ENCODE measurements at places on chromosomes 7 and 10.

- DNase-seq = no peak
Observed at GRCh38 chr7:159035571-159036073, 109.0 kb downstream of the VIPR2 start.

DNA sequence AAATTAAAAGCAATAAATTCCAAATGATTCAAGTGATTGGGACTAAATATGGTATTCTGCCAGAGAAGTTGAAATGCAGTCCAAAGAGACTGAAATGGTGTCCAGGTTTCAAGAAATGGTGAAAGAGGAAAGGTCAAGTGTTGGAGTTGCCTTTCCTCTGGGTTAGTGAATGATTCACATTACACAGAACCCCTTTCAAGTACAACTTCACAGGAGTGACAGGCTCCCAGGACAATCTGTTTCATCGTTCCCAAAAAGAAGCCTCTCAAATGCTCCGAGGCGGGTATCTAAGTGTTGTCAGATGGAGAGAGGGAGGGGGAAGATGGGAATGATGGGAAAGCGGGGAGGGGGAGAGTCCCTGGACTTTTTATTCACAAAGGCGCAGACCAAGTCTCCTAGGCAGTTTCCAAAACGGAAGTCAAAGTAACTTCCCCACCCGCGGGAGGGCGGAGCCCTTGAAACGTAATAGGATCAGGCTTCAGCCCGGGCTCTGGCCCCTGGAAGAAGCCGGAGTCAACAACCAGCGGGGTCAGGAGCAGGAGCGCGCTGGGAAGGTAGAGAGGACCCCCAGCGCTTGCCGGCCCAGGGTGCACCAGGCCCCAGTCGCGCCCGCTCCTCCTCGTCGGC lies 754 bp downstream of the SLC25A13 start:
- peak; percentile 73 for DNase-seq

GRCh38 chr10:101507828-101508227 lies 80.2 kb downstream of the POLL start:
- DNase-seq = no peak

- DNase-seq = no peak
Observed at GRCh38 chr7:48042636-48043035, 7.3 kb downstream of the C7orf57 start.

DNA sequence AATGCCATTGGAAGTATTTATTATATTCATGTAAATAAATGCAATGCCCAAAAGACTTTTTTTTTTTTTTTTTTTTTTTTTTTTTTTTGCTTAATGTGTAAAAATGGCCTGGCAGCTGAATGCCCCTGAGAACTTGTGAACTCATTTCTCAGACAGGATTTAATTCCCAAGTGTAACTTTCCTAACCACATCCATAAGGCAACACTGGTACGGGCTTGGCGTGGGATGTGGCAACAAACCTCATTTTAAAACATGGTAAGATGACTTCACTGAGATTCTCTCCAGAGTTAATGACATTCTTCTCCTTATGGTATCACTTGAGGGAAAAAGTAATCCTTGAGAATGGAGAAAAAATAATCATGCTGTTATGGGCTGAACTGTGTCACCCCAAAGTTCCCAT lies 150.4 kb downstream of the DGKI start:
- no peak for DNase-seq

DNA sequence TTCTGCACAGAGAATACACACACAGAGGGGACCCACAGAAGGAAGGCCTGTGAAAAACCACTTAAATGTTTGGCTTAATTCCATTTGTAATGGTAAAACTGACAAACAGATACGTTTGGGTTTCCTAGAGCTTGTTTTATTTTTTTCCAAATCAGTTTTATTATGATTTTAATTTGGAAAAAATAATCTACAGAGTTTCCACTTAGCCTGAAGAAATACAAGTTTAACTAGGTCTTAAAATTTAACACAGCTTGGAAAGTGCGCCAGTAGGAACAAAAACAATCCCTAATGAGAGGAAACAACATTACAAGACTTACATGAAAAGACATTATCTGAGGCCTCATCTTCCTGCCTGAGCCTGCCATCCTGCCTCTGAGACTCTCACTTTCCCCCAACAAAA lies 58.5 kb upstream of the CARD11 start:
- DNase-seq = no peak

DNA sequence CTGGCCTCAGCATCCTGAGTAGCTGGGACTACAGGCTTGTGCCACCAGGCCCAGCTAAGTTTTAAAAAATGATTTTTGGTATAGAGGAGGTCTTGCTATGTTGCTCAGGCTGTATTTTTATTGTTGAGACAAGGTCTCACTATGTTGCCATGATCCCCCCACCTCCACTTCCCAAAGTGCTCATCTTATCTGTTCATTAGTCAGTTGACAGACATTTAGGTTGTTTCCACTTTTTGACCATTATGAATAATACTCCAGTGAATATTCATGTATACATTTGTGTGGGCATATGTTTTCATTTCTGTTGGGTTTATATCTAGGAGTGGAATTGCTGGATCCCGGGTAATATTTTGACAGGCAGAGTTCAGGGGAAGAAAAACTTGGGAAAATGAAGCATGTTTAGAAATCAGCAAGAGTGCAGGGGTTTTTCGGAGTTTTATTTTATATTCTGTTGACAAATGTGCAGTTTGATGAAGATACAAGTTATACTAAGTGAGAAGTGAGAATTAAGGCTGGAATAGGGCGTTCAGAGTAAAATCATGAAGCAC lies 2.7 kb upstream of the SCD start:
- DNase-seq = no peak

GRCh38 chr7:22762866-22763265 lies 35.9 kb downstream of the IL6 start:
- DNase-seq = peak; percentile 12

DNA sequence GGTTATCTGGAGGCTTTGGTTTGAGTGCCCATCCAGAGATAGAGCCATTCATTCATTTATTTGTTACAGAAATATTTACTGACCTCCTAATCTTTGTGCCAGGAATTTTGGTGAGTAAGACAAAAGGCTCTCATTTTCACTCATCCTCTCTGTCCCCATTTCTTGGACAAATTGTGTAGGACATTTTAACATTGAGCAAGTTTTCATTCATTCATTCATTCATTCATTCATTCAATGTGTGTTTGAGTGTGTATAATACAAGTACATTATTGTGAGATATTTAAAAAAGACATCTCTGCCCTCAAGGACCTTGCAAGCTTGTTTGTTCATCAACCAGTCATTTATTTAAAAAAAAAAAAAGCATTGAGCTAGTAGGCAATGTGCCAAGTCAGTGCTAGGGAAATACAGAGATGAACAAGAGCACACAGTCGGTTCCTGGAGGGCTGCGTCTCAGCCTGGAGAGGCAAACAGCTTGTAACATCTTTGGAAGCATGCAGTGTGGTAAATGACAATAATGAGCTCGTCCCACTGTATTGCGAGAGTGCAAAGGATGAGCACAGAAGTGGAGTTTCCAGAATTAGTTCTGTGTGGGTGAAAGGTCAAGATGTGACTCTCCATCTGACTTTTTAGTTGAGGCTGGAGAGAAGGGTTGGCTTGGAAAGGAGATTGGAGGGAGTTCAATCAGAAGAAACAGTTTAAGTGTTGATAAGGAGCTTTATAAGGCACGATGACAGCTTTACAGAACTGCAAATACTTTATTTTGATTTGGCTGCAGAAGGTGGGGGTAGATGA lies 50.5 kb upstream of the HBP1 start:
- peak; percentile 31 for DNase-seq

GRCh38 chr7:99123571-99124033 lies 20.3 kb downstream of the SMURF1 start:
- no peak for DNase-seq

DNA sequence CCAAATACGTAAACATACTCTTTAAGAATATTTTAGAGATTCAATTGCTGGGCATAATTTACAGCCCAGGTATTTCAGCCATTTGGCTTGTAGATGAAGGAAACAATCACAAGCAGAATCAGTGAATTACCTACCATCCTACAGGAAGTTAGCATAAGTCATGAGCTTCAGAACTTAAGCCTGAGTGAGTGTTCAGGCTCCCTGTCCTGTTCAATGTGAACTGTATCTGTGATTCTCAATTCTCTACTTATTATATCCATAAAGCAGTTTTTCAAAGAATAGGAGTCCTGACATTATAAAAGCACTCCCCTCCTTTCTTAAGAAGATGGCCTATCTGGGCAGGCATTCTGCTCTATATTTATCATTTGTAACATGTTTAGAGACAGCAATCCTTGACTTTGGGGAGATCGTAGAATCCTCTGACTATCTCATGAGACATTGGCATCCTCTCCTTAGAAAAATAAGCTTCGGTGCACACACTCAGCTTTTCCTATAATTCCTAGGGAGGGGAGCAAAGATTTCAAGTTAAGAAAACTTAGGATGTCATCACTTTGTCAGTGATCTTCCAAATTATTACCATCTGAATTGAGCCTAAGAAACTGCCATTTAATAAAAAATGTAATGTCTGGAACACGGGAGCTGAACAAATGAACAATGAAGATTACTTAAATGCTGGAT lies 645.2 kb upstream of the IGFBP3 start:
- DNase-seq = peak; percentile 64

- no peak for DNase-seq
Observed at GRCh38 chr7:94412762-94413322, 18.1 kb downstream of the COL1A2 start.

GRCh38 chr7:142788303-142789289 lies 17.8 kb downstream of the PRSS2 start:
- no peak for DNase-seq

DNA sequence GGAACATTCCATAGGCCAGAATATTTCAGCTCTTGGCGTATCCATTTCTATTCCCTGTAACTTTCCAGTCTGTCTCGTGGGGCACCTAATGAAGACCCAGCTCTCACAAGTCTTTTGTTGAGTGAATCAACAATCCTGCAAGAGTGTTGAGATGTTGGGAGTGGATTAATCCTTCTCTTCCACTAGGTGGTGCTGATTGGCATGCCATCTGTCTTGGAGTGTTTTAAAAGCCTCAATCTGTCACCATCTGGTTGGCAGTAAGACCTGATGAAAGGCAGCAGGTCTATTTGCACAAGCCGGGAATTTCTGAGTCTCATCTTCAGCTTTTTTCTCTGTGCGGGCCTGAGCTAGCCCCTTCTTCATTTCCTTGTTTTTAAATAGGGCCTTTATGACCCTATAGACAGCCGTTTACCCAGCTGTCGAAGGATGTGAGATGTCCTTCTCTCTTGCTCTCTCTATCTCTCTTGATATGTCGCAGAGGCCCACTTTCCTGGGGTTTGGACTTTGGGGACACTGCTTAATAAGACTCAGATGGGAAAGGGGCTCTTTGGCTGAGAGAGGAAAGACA lies 180.5 kb downstream of the ZNF365 start:
- peak; percentile 88 for DNase-seq

DNA sequence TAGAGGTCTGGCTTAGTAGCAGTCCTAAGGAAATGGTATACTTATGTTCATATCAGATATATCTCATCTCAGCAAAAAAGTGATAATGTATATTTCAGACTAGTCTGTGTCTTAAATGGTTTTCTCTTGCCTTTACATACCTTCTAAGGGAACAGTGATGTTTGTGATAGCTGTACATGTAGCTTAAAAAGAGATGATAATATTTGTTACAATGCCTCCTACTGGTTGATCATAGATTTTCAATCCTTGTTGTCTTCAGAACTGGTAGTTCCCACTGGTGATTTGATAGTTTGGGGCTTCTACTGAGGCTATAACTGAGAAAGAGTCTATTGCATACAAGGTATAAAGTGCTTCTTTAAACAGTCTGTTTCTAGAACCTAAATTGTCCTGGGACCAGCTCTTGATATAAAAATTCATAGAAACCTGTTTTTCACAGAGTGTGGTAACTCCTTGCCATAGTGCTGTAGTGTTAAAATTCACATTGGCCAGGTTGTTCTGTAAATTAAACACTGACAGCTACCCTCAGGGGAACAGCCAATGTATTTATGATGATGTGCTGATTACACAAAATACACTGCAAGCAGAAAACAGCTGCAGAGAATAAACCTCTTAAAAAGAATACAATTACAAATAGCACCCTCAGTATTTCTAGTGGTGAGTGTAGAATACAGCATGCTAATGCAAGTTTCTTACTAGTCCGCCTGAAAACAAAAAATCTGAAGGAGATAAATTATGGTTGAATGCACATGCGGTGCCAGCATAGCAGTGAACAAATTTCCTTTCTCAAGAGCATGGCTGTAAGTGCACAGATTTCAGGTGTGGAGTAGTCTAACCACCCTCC lies 90.3 kb downstream of the BTRC start:
- no peak for DNase-seq

- no peak for DNase-seq
Observed at GRCh38 chr7:30988351-30989005, 24.7 kb downstream of the GHRHR start.

- DNase-seq = no peak
Observed at GRCh38 chr10:43808136-43808535, 159.5 kb upstream of the ZNF32 start.

GRCh38 chr10:76352300-76352699 lies 920.9 kb downstream of the LRMDA start:
- peak; percentile 82 for DNase-seq

DNA sequence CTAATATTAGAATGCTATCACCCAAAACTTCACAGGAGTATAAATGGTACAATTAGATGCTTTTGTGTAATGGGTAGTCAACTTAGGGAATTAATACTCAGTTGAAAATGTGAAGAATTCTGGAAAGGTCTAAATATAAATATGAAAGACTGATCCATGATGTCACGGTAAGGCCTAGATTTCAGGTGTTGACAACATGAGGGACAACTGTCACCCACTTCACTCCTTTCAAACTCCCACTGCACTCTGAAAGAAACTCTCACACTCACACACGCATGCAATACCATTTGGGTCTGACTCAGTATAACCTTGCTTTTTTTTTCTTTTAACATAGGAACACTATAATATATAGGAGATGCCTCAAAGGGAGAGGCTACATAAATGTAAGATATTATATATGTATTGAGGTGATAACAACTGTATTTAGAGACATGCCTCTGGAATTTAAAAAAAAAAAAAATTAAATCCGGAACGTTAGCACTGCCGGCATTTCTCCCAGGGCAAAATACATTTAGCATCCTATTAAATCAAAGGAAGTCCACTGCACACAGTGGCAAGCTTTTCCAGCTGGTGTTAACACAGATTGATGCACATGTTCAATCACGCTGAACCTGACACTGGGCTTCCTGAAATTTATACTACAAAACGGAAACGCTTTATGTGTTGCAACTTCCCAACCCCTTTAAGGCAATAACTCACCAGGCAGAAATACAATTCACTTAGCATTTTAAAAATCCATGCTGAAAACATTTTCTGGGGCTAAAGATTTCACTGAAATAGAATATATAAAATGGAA lies 74.9 kb downstream of the RSU1 start:
- DNase-seq = no peak

GRCh38 chr7:154881026-154881425 lies 121.9 kb downstream of the PAXIP1 start:
- DNase-seq = no peak

- DNase-seq = no peak
Observed at GRCh38 chr10:131238669-131239280, 72.7 kb downstream of the TCERG1L start.

All from fibroblast of skin of abdomen (primary cell).